ENCODE measurements at places on chromosomes 3 and 15.

DNA sequence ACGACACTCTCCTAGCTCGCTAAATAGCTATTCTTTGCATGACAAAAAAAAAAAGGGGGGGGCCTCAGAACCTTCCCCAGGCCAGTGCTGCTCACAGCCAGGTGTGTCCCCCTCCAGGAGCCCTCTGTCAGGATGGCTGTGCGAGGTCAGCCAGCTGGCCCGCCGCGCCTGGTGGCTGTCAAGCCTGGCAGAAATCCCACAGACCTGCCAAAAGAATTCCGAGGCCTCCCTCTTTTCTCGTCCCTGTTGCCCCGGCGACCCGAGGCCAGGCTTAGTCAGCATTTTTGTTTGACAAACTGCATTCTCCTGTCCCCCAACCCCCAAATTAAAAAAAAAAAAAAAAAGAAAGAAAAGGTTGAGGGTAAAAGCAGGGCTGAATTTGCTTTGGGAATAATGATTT, 61.9 kb downstream of the TM4SF4 start:
- peak; percentile 72 for DNase-seq

DNA sequence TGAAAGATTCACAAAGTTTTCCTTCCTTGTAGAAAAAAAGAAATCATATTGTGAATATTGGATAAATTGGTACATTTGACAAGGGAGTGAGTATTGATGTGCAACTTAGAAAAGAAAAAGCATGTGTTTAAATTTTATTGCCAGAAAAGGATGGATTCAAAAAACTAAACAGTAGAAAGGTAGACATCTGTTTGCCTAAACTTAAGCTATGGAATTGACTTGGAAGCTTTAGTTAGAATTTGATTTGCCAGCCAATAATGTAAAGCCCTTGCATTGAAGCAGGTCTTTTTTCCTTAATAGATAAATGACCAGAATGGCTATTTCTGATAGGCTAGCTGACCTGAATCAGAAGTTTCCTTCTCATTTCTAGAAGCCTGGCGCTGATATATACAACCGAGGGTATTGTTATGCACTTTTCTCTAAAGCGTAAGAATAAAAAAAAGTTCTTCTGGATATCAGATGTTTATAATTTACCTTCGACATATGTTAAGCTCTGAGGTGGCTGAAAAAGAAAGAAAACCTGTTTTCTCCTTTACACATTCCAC, 4.2 kb downstream of the RARB start:
- DNase-seq: no peak

DNA sequence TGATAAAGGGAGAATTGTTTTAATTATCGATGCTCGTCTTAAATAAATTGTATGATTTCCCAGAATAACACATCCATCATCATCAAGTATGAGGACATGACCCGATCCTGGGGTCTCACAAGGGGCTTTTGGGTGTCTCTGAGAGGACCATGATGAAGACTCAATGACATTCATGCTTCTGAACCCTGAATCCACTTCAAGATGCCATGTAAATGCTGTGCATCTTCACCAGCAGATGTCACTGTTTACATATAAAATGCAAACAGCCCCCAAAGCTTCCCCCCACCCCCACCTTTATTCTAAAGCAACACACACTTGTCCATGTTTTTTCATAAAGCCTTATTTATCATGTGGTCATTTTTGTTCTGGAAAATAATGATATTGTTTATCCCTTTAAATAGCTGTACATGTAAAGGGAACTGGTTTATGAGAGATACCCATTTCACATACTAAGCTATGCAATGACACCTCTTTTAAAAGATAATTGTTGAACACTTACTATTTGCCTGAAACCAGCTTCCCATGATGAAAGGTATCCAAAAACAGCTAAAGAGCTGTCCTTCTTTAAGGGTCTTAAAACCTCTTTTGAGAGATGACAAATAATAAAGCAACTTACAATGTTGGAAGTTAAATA, 69.7 kb upstream of the UBE3A start:
- DNase-seq: peak; percentile 55

DNA sequence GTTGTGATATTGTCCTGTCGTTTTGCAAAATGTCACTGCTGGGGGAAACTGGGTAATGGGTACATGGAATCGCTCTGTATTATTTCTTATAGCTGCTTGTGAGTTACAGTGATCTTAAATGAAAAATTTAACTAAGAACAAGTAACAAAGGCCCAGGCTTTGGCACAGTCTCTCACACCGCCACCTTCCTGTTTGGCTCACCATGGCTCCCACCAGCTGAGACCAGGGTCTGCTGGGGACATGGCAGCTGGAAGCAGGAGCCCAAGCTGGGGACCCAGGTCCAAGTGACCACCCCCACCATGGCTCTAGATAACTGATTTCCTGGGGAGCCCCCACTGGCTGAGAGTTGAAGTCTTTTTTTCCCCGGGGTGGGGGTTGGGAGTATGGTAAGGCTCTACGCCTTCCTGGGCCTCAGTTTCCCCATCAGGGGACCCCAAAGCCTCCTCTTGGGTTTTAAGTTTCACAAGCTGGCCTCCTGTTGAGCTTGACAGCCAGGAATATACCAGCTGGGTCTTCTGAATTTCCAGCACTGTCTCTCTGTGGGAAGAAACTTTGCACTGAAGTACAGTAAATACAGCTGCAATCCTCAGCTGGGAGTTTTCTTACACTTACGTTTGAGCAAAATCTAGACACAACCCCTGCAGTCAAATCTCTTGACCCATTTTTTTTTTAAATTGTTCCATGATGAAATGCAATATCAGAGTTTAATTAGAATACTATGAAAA, 26.1 kb downstream of the ABTB1 start:
- no peak for DNase-seq

- DNase-seq: no peak
Measured at GRCh38 chr3:4411833-4412232, 55.2 kb downstream of the SUMF1 start.

- peak; percentile 36 for DNase-seq
Measured at GRCh38 chr15:63597038-63597790, at the start of gene FBXL22. Gene FBXL22, plus strand, starts transcription at chr15:63597387. Its CDS starts 6 bp downstream, at chr15:63597393.

GRCh38 chr3:158788446-158788845, 13.4 kb upstream of the MFSD1 start:
- no peak for DNase-seq

DNA sequence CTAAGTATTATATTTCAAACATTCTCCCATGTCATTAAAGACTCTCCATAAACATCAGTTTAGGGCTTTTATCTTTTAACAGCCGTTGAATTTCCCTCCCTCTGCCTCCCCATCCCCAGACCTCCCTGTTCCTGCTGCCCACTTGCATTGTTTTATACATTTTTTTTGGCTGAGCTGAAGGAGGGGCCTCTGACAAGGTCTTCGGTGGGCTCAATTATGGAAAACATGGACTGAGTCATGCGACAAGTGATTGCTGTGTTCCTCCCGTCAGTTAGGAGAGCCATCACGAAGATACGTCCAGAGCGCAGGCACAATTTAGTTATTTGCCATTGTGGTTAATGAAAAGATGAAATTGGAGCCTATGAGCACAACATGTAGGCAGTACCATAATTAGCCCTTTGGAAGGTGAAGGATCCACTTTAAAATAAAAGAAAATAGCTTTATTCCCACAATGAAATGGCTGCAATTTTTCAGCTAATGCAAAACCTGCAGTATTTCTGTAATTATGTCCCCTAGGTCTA, 12.0 kb upstream of the NMNAT3 start:
- no peak for DNase-seq

DNA sequence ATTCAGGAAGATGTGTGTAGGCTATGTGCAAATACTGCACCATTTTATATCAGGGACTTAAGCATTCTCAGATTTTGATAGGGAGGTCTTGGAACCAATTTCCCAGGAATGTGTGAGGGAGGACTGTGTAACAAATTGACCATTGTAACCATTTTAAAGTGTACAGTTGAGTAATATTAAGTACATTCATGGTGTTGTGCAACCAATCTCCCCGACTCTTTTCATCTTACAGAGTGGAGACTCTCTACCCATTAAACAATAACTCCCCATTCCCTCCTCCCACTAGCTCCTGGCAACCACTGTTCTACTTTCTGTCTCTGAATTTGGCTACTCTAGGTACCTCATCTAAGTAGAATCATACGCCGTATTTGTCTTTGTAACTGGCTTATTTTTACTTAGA, 5.1 kb downstream of the RCN2 start:
- DNase-seq: peak; percentile 84

- no peak for DNase-seq
Measured at GRCh38 chr3:179229177-179229576, 21.7 kb downstream of the KCNMB3 start.

GRCh38 chr15:100252359-100252758, 89.4 kb downstream of the ADAMTS17 start:
- DNase-seq: no peak

- DNase-seq: no peak
Measured at GRCh38 chr3:141275511-141275910, 43.9 kb downstream of the PXYLP1 start.

DNA sequence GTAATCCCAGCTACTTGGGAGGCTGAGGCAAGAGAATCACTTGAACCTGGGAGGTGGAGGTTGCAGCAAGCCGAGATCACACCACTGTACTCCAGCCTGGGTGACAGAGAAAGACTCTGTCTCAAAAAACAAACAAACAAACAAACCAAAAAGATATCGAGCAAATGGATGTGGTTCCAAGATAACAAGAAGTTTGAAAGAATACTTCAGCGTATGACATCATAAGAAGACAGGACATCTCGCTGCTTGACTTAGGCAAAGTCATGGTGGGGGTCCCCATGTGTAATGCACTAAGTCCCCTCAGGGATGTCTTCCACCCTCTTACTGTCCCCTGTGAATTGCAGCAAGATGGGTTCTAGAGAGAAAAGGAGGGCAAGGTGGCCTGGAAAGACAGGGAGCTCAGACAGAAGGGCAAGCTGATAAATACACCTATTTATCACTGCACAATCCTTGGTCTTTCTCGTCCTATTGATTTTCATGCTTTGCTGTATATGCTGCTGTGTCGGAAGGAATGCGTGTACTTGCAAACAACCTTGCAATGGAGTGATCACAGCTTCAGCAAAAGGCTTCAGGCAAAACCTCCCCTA, 115.0 kb downstream of the BDH1 start:
- no peak for DNase-seq

- DNase-seq: no peak
Measured at GRCh38 chr3:144437989-144438388, 466.4 kb downstream of the DIPK2A start.

DNA sequence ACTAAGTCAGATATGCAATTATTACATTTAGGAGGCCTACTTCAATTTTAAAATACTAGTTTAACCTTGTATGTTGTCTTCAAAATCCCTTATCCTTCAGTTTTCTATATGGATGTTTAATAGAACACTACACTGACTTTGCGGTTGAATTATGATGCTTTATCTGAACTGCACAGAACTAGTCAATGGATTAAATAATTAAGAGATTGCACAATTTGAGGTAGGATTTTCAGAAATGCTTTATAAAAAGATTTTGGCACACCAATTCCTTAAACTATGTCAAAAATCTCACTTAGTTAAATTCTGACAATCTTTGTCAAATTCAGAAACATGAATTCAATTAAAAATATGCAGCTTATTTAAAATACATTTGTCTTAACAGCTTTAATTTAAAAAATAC, 28.1 kb downstream of the ATOSA start:
- DNase-seq: no peak

GRCh38 chr3:65371053-65371452, 667.7 kb downstream of the MAGI1 start:
- DNase-seq: no peak

- DNase-seq: no peak
Measured at GRCh38 chr3:82957696-82958095, 1196.3 kb upstream of the GBE1 start.

- no peak for DNase-seq
Measured at GRCh38 chr15:51588966-51589365, 33.6 kb downstream of the DMXL2 start.
